CD4-positive, alpha-beta T cell treated with Interleukin-21 for 1 hour (primary cell): ENCODE measurements at places on chromosomes 7 and 10.

DNA sequence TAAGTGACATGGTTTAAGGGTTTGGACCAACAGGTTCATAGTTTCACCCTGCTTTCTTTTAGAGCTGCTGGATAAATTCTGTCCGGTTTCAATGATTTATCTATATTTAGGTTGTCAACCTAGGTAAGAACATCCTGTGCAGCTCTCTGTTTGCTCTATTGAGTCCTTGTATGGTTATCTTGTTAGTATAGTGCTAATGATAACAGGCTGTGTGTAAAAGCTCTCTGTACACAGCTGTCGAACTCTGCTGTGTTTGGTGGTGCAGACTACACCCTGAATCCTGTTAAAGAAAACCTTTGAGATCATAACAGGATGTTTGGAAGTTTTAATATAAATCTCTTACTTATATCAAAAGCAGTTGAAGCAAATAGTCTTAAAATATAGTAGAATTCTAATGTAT, 219.2 kb downstream of the SDK1 start:
- DNase-seq, result no peak

DNA sequence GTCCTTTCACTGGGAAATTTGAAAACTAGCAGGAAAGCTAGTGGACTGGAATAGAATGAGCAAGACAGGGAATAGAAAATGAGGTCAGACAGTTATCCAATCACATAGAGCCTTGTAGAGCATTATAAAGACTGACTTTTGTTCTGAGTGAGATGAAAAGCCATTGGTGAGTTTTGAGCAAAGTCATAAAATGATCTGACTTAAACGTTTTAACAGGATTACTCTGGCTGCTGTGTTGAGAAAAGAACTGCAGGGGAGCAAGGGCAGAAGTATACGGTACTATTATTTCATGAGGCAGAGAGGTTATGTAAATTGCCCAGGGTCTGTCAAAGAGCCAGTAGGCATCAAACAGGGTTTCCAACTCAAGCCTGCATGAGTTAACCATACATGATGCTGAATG, 393.4 kb downstream of the TFEC start:
- no peak for DNase-seq

GRCh38 chr10:92830478-92831389, 17.6 kb upstream of the EXOC6 start:
- no peak for DNase-seq

GRCh38 chr7:30971440-30971839, 7.7 kb downstream of the GHRHR start:
- no peak for DNase-seq

DNA sequence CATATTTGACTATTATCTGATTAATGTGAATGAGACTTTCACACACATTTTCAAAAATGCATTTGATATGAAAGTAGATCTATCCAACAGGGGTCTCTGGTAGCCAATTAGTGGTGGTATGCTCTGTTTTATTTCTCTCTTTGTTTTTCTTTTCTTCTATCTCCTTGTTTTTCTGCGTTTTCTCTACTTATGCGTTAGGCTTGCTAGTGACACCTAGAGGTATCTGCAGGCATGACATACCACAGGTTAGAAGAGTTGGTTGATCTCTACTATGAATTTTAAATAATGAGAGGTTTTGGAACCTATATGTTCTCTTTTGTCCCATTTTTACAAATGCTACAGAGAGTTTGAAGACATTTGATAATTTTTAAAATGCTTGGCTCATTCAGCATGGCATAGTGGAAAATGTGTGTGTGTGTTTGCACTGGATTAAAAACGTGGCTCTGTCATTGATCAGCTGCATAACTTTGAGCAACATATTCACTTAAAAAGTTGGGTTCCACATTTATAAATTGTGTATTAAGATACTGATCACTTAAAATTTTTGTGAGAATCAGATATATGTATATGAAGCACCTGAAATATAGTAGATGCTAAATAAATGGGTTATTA, 28.1 kb upstream of the PLXDC2 start:
- DNase-seq, result no peak

- no peak for DNase-seq
Measured at GRCh38 chr7:68176974-68177373, 1180.3 kb downstream of the TYW1 start.

DNA sequence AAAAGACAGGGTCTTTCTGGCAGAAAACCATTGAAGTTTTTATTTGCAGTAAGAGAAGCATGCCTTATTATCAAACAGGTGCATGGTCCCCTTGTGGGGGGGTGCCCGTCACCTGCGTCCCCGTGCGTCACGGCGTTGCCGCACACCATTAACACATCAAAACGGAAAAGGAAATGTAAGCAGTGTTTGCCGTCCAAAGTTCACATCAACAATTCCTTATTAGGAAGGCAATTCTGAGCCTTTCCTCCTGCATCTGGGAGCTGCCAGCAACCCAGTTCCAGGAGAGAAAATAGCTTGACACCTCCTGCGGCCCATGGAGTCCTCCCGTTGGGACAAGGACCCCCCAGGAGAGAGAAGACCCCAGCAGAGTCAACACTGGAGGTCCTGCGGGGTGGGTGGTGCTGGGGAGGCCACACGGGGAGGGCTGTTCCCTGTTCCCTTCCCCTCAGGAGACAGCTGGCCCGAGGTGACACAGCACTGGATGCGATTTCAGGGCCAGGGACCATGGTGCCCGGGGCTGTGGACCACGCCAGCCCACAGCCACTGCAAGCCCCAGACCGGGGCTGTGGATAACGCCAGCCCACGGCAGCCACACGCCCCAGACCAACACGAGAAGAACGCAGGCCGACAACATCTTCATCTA, 39.5 kb downstream of the DIP2C start:
- DNase-seq, result no peak

GRCh38 chr7:12570168-12570533, 369 bp upstream of the SCIN start:
- no peak for DNase-seq

GRCh38 chr10:88057720-88058119, 194.3 kb downstream of the PTEN start:
- no peak for DNase-seq

GRCh38 chr7:157488281-157488680, 151.5 kb downstream of the DNAJB6 start:
- no peak for DNase-seq

DNA sequence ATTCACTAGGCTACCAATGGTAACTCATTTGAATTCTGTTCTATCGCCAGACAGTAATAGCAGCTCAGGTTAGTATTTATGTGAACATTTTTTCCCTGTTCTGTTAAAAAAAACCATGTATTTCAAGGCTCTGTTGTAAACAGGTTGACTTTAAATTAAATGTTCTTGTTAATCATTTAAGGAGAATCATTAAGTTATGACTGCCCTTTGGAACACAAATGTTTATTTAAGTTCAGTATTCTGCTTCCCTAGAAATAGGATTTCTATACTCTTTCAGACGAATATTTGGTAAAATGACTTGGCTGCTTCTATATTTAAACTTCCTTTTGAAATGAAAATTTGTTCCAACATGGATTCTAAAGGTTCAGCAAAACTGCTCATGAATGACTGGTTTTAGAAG, 13.1 kb upstream of the CROT start:
- DNase-seq, result no peak

- DNase-seq, result no peak
Measured at GRCh38 chr7:157008206-157009169, 2.0 kb downstream of the MNX1 start.

- DNase-seq, result no peak
Measured at GRCh38 chr10:31708474-31708873, 220.2 kb downstream of the ARHGAP12 start.

- no peak for DNase-seq
Measured at GRCh38 chr7:15709978-15710377, 23.5 kb upstream of the MEOX2 start.

DNA sequence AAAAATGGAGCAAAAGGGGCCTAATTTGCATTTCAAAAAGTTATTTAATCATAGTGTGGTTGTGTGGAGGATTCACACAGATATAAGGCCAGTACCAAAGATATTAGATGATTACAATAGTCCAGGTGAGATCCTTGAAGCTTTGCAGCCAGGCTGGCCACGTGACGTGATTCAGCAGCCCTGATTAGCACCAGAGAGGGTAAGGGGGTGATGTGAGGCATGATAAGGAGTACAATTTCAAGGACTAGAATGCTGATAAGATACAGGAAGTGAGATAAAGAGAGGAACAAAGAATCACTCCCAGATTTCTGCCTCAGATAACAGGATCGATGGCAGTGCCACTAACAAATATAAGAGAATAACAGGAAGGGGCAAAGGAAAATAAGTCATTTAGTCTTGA, 108.4 kb upstream of the PALS2 start:
- DNase-seq, result no peak

DNA sequence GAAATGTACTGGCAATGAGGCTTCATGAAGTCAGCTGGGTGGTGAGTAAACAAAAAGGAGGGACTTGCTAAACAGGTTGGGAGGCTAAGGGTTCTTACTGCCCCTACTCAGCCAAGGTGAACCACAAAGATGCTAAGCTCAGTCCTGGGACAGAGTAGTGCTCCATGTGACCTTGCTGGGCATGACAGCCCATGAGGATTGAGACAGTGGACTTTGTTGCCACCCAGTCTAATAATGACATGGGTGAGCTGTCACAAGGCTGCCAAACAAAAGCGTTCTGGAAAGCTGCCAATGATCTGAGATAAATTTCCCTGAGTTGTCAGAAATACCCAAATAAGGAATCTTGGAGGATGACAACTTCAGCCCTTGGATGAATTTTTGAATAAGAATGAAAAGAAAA, 75.2 kb downstream of the CLEC2L start:
- no peak for DNase-seq

- DNase-seq, result no peak
Measured at GRCh38 chr10:42738679-42739078, 43.9 kb upstream of the BMS1 start.

DNA sequence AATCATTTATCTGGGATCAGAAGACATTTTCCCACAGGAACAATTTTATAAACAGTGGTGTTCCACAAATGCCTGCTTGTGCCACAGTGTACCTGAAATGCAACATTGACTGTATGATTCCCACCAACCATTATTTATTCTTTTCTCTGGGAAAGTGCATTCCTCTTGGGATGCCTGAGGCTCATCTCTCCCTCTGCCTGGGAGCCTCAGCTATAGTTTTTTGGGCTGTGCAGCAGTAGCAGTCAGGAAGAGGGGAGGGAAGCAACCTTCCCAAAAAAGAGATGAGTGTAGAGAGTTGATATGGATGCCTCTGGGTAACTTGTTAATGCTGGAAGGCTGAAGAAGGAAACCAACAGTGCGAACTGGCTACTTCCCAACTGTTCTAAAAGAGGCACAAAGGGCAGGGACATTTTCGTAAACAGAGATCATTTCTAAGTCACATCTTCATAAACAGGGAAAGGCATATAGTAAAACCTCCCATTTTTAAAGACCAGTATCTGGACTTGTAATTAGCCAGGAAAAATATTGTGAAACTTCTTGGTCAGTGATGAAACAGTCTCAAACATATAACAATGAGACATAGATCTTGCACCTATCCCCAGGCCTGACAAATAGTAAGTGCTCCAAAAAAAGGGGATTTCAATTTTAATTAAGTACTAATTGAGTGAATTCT, 1.4 kb upstream of the CALD1 start:
- no peak for DNase-seq

DNA sequence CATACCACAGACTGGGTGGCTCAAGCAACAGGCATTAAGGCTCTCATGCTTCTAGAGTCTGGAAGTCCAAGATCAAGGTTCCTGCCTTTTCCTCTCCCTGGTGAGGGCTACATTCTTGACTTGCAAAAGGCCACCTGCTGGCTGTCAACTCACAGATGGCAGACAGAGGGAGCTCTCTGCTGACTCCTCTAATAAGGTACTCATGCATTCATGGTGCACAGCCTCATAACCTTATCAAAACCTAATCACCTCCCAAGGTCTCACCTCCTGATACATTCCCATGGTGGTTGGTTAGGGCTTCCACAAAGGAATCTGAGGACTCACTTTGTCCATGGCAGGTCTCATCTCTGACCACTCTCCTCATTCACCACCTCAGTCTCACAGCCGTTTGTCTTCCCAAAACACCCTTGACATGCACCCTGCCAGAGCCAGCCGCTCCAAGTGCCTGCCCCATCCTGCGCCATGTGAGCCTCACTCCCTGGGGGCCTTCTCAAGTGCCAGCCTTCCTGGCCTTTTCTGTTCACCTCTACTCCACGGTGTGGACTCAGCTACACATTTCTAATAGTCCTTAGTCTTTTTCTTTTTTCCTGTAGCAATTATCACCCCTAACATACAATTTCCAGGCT, 400.3 kb upstream of the ADARB2 start:
- no peak for DNase-seq

- peak; percentile 64 for DNase-seq
Measured at GRCh38 chr10:73785721-73786511, 510 bp downstream of the ZSWIM8 start.

DNA sequence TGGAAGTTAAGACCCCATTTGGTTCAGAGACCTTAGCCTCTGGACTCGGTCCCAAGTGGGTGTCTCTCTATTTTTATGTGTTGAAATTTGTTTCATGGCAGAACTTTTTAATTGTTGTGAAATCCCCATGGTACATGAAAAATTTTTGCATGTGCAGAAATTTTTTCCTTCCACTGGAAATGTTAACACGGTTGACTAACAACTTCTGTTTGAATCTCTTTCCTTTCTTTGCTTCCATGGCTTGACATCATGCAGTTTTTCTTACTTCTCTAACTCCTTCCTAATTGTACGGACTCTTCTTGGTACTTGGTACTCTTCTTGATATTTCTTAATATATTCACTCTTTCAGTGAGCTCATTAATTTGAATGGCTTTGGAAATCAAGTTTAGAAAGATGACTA, 18.3 kb downstream of the MDFIC start:
- DNase-seq, result no peak

- no peak for DNase-seq
Measured at GRCh38 chr10:45155784-45156183, 155.1 kb downstream of the ZNF22 start.

DNA sequence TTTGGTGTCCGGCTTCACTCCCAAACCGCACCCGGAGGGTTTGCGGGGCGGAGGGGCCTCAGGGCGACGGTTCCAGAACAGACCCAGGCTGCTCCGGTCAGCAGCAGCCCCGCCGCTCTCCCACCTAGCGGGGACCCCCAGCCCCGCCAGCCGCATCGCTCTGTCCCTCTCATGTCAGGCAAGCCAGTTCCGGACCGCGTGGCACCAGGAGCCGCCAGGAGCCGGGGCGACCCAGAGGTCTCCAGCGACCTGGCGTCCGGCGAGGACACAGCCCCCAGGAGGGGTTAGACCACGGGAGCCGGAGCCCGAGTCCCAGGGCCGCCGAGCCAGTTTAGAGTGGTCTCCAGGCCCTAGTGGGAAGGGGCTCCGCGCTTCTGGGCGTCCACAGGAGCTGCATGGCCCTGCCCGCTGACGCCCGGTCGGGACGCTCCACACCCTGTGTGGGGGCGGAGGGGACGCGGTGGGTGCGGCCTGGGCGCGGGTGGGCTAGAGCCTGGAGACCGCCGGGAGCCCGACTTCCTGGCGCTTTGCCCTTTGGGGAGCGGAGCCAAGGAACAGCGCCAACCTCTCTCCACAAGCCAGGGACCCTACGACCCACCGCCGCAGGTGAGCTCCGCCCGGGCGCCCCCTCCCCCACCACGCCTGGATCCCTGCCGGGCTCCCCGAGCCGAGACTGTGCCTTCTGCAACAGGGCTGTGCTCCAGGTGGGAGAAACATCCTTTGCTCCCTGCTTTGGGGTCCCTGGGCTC, 43.4 kb downstream of the ZNF117 start:
- no peak for DNase-seq
